Mesothelial cell of epicardium (in vitro differentiated cells): ENCODE measurements at places on chromosomes 1 and 21. TPM values are rescaled to one million over a fixed set of nuclear protein-coding genes. Genes with fewer than 3 reads are reported as not detected.

DNA sequence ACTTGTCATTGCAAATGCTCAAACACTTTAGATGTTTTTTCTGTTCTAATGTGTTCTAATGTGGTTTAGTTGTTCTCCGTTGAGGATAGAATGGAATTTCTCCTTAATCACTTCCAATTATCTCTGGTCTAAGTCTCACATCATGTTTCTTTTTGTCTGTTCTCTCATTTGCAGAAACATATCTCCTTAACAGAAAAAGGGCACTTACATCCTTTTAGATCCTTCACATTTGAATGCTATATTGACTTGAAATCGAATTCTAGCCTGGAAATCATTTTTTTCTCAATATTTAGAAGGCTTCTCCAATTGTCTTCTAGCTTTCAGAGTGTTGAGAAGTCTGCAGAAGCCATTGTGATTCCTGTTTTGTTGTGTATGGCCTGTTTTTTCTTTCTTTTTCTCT, 7.3 kb upstream of the SAMSN1 start:
- H3K27ac ChIP-seq: no peak overlapping the region
- DNase-seq: no peak
- no peaks in the 10 kb centered on the region for H3K36me3 ChIP-seq
- H3K27me3 ChIP-seq: no peaks in the 10 kb centered on the region
- no peaks in the 10 kb centered on the region for H3K4me1 ChIP-seq

DNA sequence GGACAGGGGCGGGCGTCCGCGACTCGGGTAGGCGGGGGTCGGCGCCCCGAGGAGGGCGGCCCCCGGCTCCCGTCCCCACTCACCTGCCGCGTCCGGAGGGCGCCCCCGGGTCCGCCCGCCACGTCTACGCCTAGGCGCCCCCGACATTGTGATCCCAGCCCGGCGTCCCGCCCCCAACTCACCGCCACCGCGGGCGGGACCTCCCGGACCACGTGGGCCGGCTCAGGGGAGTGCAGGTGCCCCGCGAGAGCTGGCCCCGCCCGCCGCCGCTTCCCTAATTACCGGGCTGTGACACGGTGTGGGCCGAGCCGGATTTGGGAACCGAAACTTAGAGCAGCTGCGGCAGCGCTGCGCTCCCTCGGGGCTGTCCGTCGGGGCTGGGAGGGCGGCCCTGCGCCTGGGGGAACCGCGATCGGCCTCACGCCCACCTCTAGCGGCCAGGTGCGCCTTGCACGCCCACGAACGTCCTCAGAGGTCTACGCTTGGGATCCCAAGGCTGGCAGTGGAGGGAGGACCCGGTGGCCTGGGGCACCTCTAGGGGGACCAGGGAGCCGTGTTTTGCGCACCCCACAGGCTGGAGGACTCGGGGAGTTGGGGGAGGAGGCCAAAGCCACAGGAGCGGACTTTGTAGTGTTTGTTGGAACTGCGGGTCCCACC, 521 bp upstream of the NADK start:
- H3K27me3 ChIP-seq: no peaks in the 10 kb centered on the region
- H3K4me1 ChIP-seq: peaks cover 28% of the 10 kb centered on the region
- peak overlapping the region; percentile 67 for H3K4me3 ChIP-seq
- no peaks in the 10 kb centered on the region for H3K36me3 ChIP-seq
- DNase-seq: no peak

DNA sequence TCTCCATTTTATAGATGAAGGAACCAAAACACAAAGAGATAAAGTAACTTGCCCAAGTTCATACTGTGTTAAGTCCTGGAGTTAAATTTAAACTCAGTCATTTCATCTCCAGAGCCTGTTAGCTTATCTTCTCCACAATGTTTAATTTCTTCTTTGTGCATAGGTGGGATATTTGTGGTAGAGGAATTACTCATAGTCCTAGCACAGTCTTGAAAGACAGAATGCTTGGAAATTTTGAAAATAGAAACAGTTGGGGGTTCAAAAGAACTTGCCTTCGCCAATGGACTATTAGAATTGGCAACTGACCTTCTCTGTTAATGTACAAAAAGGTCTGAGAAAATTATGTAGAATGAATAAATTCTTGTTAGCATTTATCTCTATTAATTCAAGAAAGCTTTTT, 832.0 kb upstream of the PRMT6 start:
- no peak overlapping the region for H3K27ac ChIP-seq
- H3K27me3 ChIP-seq: peaks cover 16% of the 10 kb centered on the region
- no peaks in the 10 kb centered on the region for H3K4me1 ChIP-seq
- no peaks in the 10 kb centered on the region for H3K36me3 ChIP-seq

DNA sequence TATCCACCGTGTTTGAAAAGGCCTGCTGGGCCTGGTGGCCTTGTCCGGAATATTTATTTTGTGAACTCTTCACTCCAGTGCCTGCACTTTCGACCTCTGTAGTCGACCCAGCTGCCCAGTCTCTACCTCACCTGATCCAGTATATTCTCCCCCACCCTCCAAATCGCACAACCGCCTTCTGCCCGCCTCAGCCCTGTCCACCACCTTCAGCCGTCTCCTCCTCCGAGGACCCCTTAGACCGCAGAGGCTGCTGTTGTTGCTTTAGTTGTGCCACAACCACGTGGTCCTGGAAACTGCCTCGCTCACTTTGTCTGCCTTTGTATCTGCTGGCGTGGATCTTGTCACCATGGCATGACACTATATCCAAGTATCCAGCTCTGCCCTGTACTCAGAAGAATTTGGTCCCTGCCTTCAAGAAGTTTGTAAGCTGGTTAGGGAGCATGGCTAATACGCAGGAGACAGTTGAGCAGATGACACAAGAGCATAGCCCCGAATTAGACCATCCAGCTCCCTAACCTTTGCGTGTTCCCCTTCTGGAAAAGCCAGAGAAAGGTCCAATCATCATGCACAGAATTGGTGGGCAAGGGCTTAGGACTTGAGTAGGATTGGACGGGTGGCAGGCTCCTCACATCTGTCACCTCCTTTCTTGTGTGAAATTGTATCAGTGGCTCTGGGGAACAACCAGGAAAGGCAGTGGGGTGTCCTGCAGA, 1.5 kb downstream of the PHGDH start:
- peaks cover 37% of the 10 kb centered on the region for H3K4me1 ChIP-seq
- no peaks in the 10 kb centered on the region for H3K36me3 ChIP-seq
- peak overlapping the region; percentile 97 for H3K27ac ChIP-seq
- no peak for DNase-seq

DNA sequence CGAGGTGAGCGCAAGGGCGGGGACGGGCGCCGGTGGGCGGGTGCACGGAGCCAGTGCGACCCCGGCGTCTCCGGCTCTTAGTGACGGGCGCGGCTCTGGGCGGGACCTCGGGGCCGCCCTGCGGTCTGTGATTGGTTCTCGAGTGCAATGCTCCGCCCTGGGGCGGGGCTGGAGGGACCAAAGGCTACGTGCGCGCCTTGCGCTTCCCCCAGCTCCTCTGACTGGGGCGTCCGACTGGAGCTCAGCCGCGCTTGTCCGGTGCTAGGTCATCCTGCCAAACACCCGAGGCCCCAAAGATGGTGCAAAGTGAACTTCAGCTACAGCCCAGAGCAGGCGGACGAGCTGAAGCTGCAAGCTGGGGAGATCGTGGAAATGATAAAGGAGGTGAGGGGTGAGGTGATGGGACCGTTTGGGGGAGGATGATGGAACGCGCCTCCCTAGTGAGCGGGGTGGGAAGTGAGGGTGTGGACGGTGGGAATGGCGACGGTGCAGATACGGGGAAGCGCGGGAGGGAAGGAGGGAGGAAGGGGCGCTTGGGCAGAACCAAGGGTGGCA, 811 bp downstream of the SH3D21 start:
- peaks cover 17% of the 10 kb centered on the region for H3K4me1 ChIP-seq
- H3K36me3 ChIP-seq: peaks cover 29% of the 10 kb centered on the region
- no peaks in the 10 kb centered on the region for H3K27me3 ChIP-seq

GRCh38 chr1:246435421-246436041, 71.5 kb downstream of the SMYD3 start:
- H3K36me3 ChIP-seq: peaks cover 10% of the 10 kb centered on the region
- DNase-seq: no peak
- H3K27ac ChIP-seq: peak overlapping the region; percentile 40
- no peaks in the 10 kb centered on the region for H3K27me3 ChIP-seq

- H3K27ac ChIP-seq: no peak overlapping the region
- H3K4me3 ChIP-seq: no peak overlapping the region
- H3K27me3 ChIP-seq: peaks cover 24% of the 10 kb centered on the region
- peak; percentile 74 for DNase-seq
- H3K36me3 ChIP-seq: no peaks in the 10 kb centered on the region
- no peaks in the 10 kb centered on the region for H3K4me1 ChIP-seq
Observed at GRCh38 chr1:110746644-110747259, 72.0 kb upstream of the KCNA3 start.

GRCh38 chr1:35567947-35568558, 5.1 kb upstream of the TFAP2E start:
- peaks cover 2% of the 10 kb centered on the region for H3K36me3 ChIP-seq
- no peak overlapping the region for H3K4me3 ChIP-seq
- H3K27ac ChIP-seq: no peak overlapping the region
- H3K27me3 ChIP-seq: peaks cover 26% of the 10 kb centered on the region
- no peak for DNase-seq

GRCh38 chr1:106998431-106999002, 58.0 kb upstream of the PRMT6 start:
- H3K27me3 ChIP-seq: no peaks in the 10 kb centered on the region
- H3K4me1 ChIP-seq: no peaks in the 10 kb centered on the region
- DNase-seq: no peak
- no peaks in the 10 kb centered on the region for H3K36me3 ChIP-seq
- no peak overlapping the region for H3K27ac ChIP-seq

DNA sequence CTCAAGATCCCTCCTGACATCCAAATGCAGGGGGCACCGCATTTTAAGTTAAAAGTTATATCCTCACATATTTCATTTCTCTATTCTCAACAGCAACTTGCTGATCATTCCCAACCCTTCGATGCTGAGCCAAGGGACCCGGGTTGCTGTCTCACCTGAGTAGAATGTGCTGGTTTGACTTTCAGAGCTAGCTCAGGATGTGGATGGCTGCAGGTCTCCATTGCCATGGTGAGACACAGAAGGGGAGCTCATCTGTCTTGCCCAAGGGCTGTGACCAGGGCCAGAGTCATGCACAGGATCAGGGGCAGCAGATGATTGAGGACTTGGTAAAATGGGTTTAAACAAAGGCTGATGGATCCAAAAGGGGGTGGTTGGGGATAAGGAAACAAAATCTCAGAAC, 112.1 kb downstream of the HMGB4 start:
- H3K36me3 ChIP-seq: no peaks in the 10 kb centered on the region
- H3K4me3 ChIP-seq: no peak overlapping the region
- H3K27me3 ChIP-seq: peaks cover 62% of the 10 kb centered on the region

- peaks cover 2% of the 10 kb centered on the region for H3K27me3 ChIP-seq
- no peak overlapping the region for H3K27ac ChIP-seq
- H3K36me3 ChIP-seq: no peaks in the 10 kb centered on the region
Observed at GRCh38 chr1:71766748-71767147, 515.6 kb downstream of the NEGR1 start.

DNA sequence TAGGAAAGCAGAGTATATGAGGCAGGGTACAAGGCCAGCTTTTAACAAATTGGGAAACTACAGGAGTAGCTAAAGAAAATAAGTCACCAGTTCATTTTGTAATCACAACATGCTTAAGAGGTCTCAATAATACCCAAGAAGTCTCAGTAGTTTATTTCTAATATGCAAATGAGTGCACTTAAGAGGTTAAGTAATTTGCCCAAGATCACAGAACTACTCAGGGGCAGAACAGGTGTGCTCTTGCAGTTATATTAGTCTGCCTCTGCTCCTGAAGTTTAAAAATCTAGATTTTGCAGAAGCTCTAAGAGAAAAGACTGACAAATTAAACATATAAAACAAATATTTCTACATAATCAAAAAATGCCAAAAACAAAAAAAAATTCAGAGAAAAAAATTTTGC, 6.9 kb downstream of the EPS15 start:
- H3K36me3 ChIP-seq: no peaks in the 10 kb centered on the region
- H3K27me3 ChIP-seq: no peaks in the 10 kb centered on the region
- H3K4me3 ChIP-seq: no peak overlapping the region
- no peak for DNase-seq

DNA sequence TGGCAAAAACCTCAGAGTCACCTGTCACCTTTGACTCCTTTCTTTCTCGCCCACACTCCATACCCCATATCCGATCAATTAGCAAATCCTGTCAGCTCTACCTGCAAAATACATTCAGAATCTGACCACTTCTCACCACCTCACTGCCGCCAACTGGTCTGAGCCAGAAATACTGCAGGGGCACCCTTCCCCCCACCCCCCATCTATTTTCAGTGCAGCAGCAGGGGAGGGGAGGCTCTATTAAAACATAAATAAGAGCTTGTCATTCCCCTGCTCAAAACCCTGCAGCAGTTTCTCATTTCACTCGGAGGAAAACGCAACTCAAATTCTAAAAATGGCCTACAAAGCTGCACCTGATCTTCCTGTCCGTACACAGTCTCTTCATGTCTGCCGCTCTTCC, 3.9 kb downstream of the PKLR start:
- no peak overlapping the region for H3K4me3 ChIP-seq
- peaks cover 5% of the 10 kb centered on the region for H3K27me3 ChIP-seq
- H3K36me3 ChIP-seq: no peaks in the 10 kb centered on the region
- peaks cover 13% of the 10 kb centered on the region for H3K4me1 ChIP-seq
- no peak for DNase-seq

- no peaks in the 10 kb centered on the region for H3K36me3 ChIP-seq
- H3K27ac ChIP-seq: peak overlapping the region; percentile 63
- H3K4me1 ChIP-seq: peaks cover 48% of the 10 kb centered on the region
- no peak for DNase-seq
Observed at GRCh38 chr21:43369124-43369523, 57.8 kb downstream of the SIK1 start.

DNA sequence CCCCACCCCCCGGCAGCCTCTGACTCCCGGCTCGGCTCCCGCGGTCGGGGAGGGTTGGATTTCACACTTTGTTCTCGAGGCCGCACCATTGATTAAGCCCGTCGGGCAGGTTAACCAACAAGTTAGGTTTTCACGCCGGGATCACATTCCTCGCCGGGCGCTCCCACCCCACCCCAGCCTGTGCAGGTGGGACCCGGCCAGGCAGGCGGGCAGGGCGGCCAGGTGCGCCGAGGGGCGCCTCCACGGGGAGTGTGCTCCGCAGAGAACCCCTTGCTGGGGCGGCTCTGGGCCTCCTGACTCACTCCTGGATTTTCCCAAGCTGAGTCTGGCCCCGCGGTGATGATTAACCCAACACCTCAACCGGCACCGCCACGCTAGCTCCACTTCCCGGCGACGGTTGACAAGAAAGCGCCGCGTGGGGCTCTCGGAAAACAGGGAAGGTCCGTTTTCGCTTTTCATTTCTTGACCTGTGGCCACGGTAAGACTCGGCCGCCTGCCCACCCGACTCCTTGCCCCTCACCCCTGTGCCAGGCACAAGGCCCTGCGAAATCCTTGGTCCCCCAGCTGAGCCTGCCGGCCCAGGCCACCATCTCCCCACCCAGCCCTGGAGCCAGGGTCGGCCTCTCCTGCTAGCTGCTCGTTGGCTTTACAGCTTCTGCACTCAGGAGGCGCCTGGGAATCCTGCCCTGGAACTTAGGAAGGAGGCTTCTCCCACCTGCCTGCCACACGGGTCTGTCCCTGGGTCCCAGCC, 8.8 kb upstream of the TTLL10 start:
- no peaks in the 10 kb centered on the region for H3K36me3 ChIP-seq
- peaks cover 16% of the 10 kb centered on the region for H3K4me1 ChIP-seq
- no peak for DNase-seq
- no peak overlapping the region for H3K27ac ChIP-seq
- peaks cover 5% of the 10 kb centered on the region for H3K27me3 ChIP-seq
- peak overlapping the region; percentile 54 for H3K4me3 ChIP-seq

The MROH9 gene
- total RNA-seq: not detected in 3 replicates

The TENT5C gene
- total RNA-seq: 0.23 to 0.31 TPM (median 0.27 TPM) in 3 replicates

The KCNC4 gene
- 4.5 to 5.4 TPM (median 5.1 TPM) in 3 replicates for total RNA-seq

The KIF1B gene
- total RNA-seq: 65.7 to 67.7 TPM (median 66.1 TPM) in 3 replicates

The PLEKHA6 gene
- total RNA-seq: 29.7 to 34.0 TPM (median 32.2 TPM) in 3 replicates

The UMODL1 gene
- not detected in 3 replicates for total RNA-seq

The PKLR gene
- 0.11 TPM in 1 of 3 replicates, not detected in the others for total RNA-seq
